ENCODE measurements at places on chromosomes 16 and 17. TPM values are rescaled to one million over a fixed set of nuclear protein-coding genes. Genes with fewer than 3 reads are reported as not detected.
A peak's percentile ranks its signal among the peaks of the same experiment; 100 is the strongest.

- DNase-seq: peak; percentile 91
These were observed 39.3 kb downstream of the MYO18A start for GRCh38 chr17:29140631-29141513.

DNA sequence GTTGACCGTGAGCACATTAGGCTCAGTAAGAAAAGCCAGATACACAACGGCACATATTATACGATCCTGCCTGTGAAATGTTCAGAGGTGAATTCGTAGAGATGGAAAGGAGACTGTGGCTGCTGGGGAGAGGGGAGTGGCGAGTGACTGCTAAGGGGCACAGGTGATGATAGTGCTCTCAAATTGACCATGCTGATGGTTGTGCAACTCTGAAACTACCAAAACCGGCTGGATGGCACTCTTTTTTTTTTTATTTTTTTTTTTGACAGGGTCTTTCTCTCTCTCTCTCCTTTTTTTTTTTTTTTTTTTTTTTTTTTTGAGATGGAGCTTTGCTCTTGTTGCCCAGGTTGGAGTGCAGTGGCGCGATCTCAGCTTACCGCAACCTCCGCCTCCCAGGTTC is 8.1 kb upstream of the SEC14L5 start:
- no peak for DNase-seq

GRCh38 chr17:6456914-6457687 is 12.8 kb downstream of the PIMREG start:
- no peak for DNase-seq

- no peak for DNase-seq
These were observed 23.1 kb upstream of the CDC42EP4 start for GRCh38 chr17:73334771-73335513.

DNA sequence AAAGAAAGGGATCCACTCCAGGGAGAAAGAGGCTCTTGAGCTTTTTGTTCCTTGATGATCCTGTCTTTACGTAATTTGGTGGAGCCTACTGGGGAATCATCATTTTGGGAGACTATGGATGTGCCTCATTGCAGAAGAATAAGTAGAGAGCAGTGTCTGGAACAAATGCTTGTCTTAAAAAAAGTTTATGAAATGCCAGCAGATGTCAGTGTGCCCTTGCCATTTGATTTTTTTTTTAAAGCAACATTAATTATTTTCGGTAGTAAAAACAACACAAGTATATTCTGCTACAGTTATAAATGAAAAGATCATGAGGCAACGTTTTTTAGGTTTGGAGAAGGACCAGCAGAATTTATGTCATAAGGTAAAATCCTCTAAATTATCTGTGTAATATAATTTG is 934.8 kb upstream of the EEF2KMT start:
- no peak for DNase-seq

- no peak for DNase-seq
These were observed 37.8 kb upstream of the TMC5 start for GRCh38 chr16:19379838-19380237.

DNA sequence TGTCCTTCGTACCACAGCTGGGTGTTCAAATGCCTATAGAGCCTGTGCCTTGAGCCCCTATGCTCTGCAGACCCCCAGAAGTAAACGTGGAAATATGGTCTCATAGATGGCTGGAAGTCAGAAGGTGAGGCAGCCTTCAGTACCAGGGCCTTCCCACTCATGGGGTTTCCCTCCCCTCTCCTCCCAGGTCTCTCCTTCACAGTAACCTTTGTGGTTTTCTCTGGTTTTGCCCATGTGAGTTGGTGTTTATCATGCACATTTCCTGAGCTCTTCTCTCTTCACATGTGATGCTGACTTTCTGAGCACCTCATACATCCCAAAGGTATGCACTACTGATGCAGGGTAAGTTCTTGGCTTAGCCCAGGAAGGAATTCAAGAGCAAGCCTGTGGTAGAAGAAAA is 35.4 kb downstream of the TMEM114 start:
- no peak for DNase-seq

DNA sequence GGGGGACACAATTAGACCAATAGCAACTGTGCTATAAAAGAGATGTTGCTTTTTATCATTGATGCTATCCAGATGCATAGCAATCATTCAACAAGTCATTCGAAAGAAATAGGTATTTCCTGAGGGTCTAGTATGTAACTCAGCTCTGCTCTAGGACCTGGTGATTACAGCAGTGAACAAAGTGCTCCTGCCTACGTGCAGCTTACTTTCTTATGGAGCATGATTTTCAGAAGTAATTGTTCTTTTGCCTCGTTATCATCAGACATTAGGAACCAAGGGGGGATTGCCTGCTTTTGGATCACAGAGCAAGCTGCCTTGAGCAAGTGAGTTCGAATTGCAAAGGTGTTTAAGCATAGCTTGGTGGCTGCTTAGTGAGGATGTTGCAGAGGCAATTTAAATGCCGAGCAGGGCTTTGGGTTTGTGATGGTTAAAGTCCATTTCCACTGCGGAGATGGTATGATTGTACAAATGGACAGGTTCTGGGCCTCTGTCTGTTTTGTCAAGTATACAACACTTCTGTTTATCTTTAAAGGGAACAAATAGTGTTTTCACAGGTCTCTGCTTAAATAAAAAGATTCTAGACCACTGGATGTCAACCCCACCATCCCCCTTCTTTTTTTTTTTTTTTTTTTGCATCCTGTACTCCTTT is 41.5 kb downstream of the WWOX start:
- DNase-seq: no peak

- DNase-seq: no peak
These were observed 184.6 kb upstream of the C17orf78 start for GRCh38 chr17:37191219-37191618.

DNA sequence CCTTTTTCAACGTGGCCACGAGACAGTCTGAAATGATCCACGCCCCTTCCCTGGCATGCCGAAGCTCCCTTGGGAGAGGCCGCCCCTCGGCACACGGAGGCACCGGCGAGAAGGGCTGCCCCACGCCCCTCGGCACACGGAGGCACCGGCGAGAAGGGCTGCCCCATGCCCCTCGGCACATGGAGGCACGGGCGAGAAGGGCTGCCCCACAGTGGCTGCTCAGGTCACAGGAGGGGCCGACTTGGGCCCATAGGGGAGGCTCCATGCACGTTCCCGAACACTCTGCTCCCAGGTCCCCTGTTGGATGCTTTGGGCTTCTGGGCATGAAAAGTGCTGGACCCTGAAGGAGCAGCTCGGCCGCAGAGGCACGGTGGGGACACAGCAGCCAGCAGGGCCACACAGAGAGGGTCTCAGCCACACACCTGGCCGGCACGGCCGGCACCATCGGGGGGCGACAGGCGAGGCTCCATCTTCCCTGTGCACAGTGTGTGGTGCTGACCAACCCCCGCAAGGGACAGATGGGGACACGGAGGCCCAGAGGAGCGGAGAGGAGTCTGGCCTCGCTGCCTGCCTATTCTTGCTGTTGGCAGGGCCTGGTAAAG is 42.8 kb downstream of the CBFA2T3 start:
- no peak for DNase-seq

DNA sequence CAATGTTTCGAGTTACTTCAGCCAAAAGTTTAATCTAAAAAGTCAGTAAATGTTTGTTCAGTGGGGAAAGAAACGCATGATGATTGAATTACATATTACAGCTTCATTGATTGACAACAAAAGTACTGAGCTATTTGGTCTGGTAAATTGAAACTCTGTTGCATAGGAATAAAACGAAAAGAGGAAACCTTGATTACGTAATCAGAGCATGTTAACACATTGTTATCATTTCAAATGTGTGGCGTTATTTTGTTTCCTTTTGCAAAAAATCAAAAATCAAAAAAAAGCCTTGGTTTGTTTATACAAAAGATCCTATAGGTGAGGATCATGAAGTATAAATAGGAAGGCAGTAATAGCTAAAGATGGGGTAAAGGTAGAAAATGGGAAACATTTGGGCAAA is 19.5 kb upstream of the CA10 start:
- no peak for DNase-seq

DNA sequence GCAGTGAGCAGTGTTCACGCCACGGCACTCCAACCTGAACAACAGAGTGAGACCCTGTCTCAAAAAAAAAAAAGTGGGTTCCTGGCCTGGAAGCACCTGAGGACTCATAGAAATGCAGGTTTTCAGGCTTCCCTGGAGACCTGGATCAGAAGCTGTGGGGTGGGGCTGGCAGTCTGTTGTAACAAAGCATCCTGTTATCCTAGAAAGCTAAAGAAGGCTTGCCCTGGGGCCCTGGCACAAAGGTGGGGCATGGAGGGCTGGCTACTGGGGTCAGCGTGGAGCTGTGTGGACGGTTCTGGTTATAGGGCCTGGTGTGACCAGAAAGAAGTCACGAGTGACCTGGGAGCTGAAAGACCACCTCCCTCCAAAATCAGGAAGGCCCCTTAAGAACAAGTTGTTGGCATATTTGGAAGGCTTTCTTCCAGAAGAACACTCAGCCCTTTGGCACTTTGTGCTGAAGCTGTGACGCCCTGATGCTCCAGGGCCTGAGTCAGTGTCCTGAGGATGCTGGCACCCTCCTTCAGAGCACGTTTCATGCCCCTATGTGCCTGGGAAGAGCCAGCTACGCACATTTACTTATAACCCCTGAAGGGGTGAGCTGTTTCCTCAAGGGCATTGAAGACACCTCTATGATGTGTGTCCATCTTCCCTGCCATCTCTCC is 6.2 kb downstream of the CRISPLD2 start:
- no peak for DNase-seq

- DNase-seq: no peak
These were observed 148.5 kb upstream of the XYLT1 start for GRCh38 chr16:17619261-17619660.

- no peak for DNase-seq
These were observed 42.8 kb downstream of the PKD1 start for GRCh38 chr16:2092866-2093265.

- DNase-seq: no peak
These were observed 147.1 kb downstream of the IRF8 start for GRCh38 chr16:86046026-86046425.

- no peak for DNase-seq
These were observed 19.0 kb upstream of the ITPRIPL2 start for GRCh38 chr16:19094542-19095365.

DNA sequence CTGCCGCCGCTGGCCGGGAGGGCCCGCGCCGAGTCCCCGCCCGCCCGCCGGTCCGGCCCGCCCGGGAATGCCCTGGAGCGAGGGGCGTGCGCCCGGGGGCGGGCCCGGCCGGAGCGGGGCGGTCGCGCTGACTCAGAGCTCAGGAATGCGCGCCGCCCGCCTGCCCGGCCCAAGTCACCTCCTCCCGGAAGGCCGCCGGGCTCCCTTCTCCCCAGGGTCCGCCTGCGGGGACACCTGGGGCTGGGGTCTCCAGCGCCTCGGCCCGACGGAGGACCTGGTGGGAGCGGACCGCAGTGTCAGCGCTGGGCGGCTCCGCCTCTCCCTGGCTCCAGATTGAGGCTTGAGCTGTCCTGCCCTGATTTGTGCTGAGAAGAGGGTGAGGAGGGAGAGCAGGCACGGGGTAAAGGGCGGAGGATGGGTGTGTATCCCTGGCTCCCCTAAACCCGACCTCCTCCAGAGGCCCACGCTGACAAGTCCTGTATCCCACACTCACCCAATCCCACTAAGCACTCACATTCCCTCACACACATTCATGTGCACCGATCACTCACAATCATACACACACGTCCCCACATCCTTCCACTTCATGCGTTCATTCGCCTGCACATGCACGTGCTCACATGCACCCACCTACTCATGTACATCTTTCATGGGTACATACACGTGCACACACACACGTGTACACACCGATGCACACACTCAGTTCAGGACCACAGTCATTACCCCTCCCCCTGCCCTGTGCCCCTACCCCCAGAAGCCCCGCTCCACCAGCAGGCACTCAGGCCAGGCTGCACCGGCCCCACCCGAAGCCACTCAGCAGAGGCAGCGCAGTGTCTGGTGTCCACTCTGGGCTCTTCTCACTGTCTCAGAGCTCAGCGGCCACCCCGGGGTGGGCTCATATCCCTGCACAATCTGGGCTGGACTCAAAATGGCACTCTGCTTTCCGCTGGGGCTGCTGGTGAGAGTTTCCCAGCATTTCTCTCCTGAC is at the start of gene RHBDF1:
Gene RHBDF1 (minus strand): TSS at position 71 of the 988 bp plus-strand sequence. CDS start 7,616 bp downstream, outside the sequence.
- DNase-seq: peak; percentile 84

- DNase-seq: no peak
These were observed 159.6 kb upstream of the DNAH9 start for GRCh38 chr17:11438673-11439072.

GRCh38 chr17:46733837-46734475 is 84.5 kb downstream of the WNT3 start:
- no peak for DNase-seq

- DNase-seq: peak; percentile 76
These were observed 939 bp upstream of the CCL2 start for GRCh38 chr17:34254146-34254545.

- no peak for DNase-seq
These were observed 95.5 kb downstream of the CHD9NB start for GRCh38 chr16:52957199-52957598.

DNA sequence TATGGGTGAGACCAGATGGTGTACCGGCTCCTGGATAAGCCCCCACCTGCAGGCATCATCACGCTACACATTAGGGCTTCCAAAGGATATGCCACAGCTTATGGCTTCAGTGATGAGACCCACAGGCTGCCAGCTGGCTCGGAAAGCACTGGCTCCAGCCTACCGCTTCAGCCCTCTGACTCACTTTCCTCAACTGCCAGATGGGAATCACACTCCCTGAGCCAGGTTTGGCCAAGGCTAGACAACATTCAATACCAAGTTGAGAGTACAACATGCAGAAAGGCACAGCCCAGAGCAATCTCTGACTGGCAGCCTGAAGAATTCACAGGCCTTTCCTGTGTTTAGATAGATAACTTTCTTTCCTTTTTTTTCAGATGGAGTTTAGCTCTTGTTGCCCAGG is 10.3 kb downstream of the CENPV start:
- no peak for DNase-seq

NSRP1 gene
- total RNA-seq: 11.4 TPM

SHCBP1 gene
- total RNA-seq: 6.6 TPM

ZFP3 gene
- total RNA-seq: 6.3 TPM

WNT3 gene
- 1.9 TPM for total RNA-seq

MPP2 gene
- 1.5 TPM for total RNA-seq

CANT1 gene
- 21.7 TPM for total RNA-seq

KCNH6 gene
- not detected for total RNA-seq

TAX1BP3 gene
- total RNA-seq: 68.1 TPM

MC1R gene
- 1.6 TPM for total RNA-seq

ADAM11 gene
- total RNA-seq: 1.3 TPM

GOSR1 gene
- total RNA-seq: 24.6 TPM

GRAP gene
- 2.7 TPM for total RNA-seq

FGF11 gene
- total RNA-seq: 1.6 TPM

NOTUM gene
- total RNA-seq: 4.1 TPM

TMIGD1 gene
- not detected for total RNA-seq

EFTUD2 gene
- 53.4 TPM for total RNA-seq

HSD11B2 gene
- 5.3 TPM for total RNA-seq

GLG1 gene
- total RNA-seq: 84.4 TPM

FBXO39 gene
- total RNA-seq: 0.18 TPM

MYH8 gene
- total RNA-seq: 1,461 TPM

MT1G gene
- 1.2 TPM for total RNA-seq

TBC1D28 gene
- total RNA-seq: not detected

HS3ST2 gene
- not detected for total RNA-seq

TBL3 gene
- total RNA-seq: 23.9 TPM

All from muscle of leg (tissue), 16 donors.